ENCODE measurements at places on chromosomes 3 and 15.

DNA sequence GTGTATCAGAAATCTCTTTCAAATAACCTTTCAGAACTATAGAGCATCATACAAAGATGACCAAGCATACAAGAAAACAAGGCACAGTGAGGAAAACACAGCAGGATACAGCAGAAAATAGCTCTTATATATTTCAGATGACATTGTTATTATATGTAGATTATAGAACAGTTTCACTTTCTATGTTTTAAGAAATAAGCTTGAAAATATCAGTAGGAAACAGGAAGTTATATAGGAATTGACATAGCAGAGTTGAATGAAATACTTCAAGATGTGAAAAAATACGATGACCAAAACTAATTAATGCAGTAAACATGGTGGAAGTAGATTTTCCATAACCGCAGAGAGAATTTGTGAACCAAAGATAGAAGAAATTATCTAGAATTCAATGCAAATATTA is 75.2 kb downstream of the LYSMD4 start:
- no peak for DNase-seq

DNA sequence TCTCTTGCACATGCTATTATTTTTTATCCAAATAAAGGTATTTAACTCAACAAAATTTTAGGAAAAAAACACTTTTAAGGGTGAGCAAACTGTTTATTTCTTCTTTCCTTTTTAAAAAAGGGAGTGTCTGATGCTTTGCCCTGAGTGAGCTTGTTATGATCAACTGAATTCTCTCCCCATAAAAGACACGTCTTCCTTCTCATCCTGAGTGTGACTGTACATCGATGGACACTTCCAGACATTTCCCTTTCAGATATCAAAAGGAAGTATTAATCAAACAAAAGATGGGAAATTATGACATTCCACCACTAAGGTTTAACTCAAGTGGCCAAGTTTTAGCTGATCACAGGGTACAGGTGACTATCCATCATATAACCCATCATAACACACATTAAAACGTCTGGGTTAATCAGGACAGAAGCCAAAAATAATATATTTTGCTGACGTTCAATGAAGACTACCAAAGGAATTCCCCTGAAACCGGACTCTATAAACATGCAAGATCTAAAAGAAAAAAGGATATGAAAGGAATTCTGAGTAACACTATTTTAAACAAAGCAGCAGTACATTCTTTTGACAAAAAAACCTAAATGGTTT is 354.8 kb downstream of the MECOM start:
- no peak for DNase-seq

DNA sequence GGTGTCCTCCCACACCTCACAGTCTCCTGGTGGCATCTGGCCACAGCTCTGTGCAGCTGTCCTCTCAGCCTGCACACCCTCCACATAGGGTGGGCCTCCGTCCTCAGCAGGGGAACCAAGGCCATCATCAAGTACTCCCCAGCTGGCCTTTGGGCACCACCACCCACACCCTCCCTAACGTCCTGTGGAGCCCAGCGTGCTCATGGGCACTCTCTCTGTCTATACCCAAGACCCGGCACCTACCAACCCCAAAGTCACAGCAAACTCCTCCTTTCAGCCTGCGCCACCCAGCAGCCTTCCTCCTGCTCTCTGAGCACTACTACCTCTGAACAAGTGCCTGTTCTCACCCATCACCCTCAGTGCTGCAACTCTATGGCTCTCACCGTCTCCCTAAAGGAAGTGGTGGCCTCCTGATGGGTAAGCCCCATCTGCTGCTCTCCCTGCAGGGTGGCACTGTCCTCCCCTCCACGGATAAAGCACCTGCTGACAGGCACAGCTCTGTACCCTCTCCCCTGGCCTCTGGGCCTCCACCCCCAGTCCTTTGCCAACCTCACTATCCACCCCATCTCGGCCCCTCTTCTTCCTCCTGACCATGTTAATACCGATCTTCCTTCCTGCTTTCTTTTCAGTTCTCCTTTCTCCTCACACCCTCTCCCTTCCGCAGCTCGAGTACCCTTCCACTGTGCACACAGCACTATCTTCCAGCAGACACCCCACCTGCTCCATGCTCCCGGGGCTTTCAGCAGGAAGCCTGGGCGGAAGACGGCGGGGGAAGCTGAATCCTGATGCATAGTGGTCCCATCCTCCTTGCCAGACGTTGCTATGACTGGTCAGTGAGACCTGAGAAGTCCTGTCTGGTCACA is 31.5 kb downstream of the SLC41A3 start:
- DNase-seq, result no peak

DNA sequence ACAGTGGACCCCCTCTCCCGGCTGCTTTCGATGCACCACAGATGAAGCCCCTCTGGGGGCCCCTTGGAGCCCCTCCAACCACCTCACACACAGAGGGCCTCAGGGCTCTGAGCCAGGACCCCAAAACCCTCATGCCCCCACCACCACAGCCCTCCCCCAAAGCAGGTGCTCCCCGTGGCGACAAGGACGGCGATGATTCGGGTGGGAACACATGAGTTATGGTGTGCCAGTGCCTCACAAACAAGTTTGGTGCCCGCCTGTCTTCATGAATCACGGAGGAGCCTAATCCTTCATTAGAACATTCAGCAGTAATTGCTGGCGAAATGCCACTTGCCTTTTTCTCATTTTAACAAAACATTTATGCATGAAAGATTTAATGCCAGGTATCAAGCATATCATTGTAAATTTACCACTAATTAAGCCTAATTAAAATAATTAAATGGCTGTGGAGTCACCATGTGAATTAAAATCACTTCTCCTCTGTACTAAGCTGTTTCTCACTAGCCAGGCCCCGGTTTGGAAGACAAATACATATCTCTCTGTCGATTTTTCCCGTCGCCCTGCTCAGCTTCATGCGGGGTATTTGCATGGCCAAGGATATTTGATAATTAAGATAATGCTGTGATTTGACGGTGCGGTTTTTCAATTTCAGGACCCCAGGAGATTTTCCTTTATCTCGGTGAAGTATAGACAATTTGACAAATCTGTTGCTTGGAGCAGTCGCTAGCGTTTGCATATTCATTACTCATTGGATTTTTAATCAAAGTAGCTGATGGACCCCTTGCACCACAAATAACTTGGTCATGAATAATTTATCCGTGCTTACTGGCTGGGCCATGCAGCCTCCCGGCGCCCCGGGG is 157.0 kb downstream of the TLE3 start:
- DNase-seq, result no peak

DNA sequence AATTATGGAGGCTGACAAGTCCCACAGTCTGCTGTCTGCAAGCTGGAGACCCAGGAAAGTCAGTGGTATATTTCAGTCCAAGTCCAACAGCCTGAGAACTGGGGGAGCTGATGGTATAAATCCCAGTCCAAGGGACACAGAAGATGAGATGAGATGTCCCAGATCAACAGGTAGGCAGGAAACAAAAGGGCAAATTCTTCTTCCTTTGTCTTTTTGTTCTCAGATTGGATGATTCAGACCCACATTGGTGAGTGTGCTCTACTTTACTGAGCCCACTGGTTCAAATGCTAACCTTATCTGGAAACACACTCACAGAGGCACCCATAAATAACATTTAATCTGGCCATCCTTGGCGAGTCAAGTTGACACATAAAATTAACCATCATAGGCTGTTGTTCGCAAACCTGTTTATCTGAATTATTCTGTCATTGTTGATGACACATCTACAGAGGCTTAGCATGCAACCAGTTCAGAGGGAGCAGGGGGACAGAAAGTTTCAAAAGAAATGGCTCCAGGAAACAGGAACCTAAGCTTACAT is 62.7 kb upstream of the ITGA11 start:
- no peak for DNase-seq

- no peak for DNase-seq
These were observed 29.4 kb downstream of the TTC14 start for GRCh38 chr3:180631317-180631716.

- DNase-seq, result no peak
These were observed 145.4 kb downstream of the KLHL25 start for GRCh38 chr15:85649372-85649771.

GRCh38 chr15:63998489-63998888 is 47.8 kb downstream of the DAPK2 start:
- no peak for DNase-seq

- DNase-seq, result no peak
These were observed 167.3 kb downstream of the GMNC start for GRCh38 chr3:190695225-190695624.

GRCh38 chr3:65005486-65005885 is 317.7 kb upstream of the ADAMTS9 start:
- DNase-seq, result no peak

DNA sequence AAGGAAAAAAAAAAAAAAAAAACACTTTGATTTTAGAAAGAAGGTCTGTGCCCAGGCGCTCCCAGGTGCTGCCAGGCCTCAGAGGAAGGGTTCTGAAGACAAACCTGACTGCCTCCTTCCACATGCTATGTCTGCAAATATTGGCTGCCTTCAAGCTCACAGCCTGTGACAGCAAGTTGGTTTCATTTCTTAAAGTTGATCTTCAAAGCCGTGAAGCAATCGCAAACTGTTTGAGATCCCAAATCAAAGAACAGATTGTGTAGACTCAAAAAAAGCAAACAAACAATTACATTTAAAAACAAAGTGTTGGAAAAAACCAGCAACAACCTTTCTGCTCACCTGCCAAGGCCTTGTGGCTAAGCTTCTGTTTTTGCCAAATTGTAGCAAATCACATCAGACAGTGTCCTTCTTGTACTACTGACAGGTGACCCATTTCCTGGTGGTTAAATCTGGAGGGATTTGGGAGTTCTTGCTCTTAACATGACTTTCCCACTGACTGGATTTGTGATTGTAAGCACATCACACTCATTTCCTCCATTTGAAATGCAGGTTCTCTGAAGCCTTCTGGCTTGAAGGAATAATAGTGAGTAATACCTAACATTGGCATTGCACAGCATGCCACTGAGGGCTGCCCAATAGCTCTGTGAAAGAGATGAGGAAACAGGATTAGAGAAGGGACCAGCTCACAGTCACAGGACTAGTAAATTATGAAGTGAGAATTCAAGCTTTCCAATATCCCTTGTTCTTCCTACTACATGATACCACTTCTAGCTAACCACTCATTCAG is 502.4 kb downstream of the LPP start:
- no peak for DNase-seq

Measured in caudate nucleus (tissue), 63 donors.